ENCODE measurements at places on chromosomes 16 and 17.
A peak's percentile ranks its signal among the peaks of the same experiment; 100 is the strongest.

- peak; percentile 5 for DNase-seq
Measured at GRCh38 chr17:67689534-67690177, 28.1 kb upstream of the NOL11 start.

GRCh38 chr16:24876231-24876630 is 30.5 kb downstream of the SLC5A11 start:
- DNase-seq: no peak

DNA sequence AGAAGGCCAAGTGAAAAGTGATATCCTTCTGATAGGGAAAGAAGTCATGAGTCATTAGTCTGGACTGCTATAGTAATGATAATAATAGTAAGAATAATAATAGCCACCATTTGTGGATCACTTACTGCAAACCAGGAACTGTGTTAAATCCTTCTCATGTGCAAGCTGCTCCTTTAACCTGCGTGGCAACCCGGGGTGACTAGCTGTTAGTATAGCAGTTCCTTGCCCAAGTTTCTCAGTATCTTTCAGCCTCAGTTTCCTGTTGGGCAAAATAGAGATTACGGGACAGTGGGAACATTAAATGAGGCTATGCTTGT is 129.5 kb downstream of the CDH13 start:
- no peak for DNase-seq

- no peak for DNase-seq
Measured at GRCh38 chr16:10100829-10101228, 81.4 kb downstream of the GRIN2A start.

GRCh38 chr17:78637146-78637545 is 60.0 kb upstream of the DNAH17 start:
- DNase-seq: no peak

- DNase-seq: no peak
Measured at GRCh38 chr17:28756049-28756804, 12.4 kb downstream of the TRAF4 start.

DNA sequence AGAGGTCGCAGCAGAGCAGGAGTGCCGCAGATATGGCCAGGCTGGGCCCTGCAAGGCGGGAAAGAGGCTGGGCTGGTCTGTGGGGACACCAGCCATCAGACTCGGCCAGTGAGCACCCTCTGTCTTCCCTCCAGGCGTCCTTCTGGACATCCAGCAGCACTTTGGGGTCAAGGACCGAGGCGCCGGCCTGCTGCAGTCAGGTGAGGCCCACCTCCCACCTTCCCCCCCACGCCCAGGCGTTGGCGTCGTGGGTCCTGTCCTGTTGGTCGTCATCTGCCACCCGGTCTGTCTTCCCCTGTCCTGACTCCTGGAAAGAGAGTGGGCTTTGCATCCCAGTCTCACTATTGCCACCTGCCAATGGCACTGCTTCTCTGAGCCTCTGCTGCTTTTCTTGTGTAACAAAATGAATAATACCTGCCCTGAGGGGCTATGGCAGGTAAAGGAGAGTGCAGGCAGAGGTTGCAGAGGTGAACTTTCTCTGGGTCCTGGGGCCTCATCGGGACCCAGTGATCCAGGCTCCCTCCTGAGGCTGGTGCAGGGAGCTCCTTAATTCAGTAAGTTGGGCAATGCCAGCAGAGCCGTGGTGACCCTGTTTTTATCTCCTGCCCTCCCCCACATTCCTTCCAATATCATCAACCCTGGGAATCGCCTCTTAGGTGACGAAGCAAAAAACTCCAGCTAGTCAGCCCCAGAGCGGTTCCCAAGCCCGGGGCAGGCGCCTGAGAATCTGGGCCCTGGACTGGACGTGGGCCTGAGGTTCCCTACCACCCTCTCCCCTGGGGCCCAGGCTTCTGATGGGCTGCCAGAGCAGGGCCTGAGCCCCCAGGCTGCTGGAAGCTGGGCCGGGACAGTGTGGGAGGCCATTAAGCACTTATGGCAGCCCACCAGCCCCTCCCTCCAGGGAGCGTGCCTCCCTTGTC is 14.7 kb downstream of the SPNS2 start:
- no peak for DNase-seq

DNA sequence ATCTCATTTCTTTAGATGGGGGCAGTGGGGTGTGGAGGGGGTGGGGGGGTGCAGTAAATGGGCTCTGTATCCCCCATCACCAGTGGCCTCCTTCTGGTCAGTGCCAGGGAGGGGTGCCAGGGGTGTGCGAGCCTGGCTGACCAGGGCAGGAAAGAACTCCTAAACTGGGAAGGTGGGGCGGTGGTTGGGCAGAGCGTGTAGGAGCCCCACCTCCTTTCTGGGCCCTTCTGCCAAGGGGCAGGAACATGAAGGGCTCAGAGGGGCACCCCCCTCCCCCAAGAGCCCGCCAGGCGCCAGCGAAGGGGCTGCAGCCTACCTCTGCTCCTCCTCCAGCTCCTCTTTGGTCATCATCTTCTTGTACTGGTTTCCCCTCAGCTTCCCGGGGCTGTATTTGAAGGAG is 26.0 kb downstream of the MXRA7 start:
- no peak for DNase-seq

- no peak for DNase-seq
Measured at GRCh38 chr17:67442787-67443624, 65.9 kb downstream of the PITPNC1 start.

GRCh38 chr16:71504901-71505300 is 15.8 kb upstream of the ZNF19 start:
- no peak for DNase-seq

DNA sequence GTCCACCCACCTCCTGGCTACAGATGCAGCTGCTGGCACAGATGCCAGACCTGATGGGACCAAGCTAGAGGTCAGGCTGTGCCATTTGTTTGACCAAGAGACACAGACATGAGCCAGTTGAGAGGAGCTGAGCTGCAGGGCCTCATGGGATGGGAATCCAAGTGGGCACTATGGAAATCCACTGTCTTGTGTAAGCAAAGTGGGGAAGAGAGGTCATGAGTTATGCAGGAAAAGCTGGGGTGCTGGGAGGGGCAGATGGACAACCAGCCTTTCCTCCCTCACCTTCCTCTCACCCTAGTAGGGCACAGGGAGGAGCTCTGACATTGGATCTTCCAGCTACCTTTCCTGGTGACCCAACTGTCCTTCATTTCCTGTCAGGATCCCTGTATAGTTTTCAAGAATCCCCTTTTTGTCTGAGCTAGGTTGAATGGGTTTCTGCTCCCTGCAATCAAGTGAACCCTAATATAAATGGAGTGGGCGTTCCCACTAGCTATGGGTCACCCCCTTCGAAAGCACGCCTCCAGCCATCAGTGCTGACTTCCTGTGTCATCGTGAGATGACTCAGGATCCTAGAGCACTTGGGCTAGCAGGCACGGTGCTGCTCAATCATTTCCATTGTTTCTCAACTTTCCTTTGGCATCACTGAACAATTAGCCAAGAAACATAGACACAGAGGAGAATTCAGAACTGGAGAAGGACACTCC is 13.6 kb downstream of the ATPAF2 start:
- no peak for DNase-seq

- no peak for DNase-seq
Measured at GRCh38 chr16:11372829-11373306, 27.6 kb downstream of the RMI2 start.

DNA sequence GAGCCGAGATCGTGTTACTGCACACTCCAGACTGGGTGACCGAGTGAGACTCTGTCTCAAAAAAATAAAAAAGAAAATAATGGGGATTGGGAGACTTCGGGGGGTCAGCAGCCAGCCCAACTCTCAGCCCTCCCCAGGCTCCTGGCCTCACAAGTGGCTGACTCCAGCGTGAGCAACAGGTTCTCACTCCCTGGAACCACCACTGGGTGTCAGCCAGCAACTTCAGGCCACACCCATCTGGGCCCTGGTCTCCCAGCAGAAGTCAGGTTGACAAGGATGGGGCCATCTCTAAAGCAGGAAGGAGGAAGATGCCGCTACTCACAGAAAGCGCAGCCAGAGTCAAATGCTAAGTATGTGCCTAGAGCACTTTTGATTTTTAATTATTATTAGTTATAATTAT is 139.4 kb downstream of the C16orf78 start:
- DNase-seq: no peak

- DNase-seq: no peak
Measured at GRCh38 chr17:80526116-80526910, 18.3 kb upstream of the RPTOR start.

DNA sequence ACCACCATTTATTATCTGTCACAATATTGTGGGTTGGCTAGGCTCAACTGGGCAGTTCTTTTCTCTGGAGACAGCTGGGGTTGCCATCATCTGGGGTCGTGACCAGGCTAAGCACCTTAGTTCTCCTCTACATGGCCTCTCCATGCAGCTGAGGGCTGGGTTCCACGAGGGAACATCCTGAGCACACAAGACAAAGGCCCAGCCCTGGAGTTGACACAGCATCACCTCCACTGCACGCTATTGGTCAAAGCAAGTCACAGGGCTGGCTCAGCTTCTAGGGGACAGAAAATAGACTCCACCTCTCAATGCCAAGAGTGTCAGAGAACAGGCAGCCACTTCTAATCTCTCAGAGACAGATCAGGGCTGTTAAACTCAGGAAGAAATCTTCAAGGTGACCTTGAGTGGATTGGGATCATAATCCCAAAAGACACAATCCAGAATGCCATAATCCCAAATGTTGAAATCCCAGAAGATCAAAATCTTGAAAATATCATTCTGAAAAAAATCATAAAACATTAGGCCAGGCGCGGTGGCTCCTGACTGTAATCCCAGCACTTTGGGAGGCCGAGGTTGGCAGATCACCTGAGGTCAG is 13.0 kb upstream of the USP10 start:
- no peak for DNase-seq

GRCh38 chr17:74252211-74252610 is 21.8 kb upstream of the DNAI2 start:
- no peak for DNase-seq

GRCh38 chr16:54102888-54103866 is 183.4 kb downstream of the IRX3 start:
- DNase-seq: no peak

DNA sequence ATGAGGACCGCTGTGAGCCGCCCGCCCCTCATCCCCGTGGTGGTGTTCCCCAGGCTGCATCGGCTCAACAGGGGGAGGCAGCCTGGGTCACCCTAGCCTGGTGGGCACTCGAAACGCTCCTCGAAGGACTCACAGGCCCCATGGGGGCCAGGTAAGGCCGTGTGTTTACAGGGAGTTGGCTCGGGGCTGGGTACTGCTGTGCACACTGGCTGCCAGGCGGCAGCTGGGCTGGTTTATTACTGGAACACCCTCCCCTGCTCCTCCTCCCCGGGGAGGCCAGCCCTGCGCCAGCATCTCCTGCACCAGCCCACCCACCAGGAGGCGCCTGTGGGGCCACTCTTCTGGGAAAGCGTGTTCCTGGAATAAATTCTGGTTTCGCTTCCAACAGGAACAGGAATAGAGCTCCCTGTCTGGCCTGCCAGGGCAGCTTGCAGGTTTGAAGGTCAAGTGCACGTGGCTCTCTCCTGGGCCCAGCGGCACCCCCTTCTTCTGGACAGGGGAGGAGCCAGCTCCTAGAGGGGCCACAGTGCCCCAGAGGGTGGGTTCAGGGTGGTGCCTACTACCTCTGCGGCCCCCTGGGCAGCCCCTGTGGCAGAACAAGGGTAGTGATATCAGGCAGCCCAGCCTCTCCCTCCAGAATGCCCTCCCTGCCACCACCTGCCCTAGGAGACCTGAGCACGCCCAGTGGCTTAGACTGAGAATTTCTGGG is 11.3 kb downstream of the MCRIP1 start:
- DNase-seq: no peak

- no peak for DNase-seq
Measured at GRCh38 chr16:29820271-29820701, at the start of gene MVP. Gene MVP, plus strand, starts transcription at chr16:29820462. Its CDS starts 10,088 bp downstream, at chr16:29830550.

DNA sequence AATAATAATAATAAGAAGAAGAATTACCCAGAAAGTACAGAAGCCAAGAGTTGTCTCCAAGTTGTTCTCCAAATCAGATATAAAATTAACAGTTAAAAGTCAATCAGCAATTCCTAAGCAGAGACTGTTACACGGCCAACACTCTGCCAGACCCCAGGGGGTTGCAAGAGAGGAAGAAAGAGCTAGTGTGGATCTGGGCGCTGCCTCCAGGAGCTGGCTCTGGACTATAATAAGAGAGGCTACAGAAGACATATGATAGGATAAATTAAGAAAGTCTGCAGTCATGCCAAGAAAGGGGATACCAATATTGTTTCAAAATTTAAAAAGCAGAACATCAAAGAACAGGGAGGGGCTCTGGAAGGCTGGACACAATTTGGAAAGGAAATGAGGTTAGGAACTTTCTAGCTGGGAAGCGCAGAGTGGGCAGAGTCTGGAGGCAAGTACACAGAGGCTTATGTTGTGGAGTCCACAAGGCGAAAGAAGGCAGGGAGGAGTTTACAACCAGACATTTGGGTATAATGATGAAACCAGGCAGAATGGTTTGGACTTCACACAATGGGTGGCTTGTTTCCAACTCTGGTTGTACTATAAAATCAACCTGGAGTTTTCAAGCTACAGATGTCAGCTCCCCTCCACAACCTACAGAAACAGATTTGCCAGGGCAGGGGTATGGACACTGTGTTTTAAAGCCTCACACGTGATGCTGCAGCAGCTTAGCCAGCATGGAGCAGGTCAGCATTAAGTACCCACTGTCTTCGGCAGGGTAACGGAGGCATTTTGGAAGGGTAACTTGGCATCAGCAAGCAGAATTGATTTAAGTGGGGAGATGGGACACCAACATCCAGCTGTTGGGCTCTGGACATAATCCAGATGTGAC is 49.4 kb downstream of the SLC39A11 start:
- no peak for DNase-seq

DNA sequence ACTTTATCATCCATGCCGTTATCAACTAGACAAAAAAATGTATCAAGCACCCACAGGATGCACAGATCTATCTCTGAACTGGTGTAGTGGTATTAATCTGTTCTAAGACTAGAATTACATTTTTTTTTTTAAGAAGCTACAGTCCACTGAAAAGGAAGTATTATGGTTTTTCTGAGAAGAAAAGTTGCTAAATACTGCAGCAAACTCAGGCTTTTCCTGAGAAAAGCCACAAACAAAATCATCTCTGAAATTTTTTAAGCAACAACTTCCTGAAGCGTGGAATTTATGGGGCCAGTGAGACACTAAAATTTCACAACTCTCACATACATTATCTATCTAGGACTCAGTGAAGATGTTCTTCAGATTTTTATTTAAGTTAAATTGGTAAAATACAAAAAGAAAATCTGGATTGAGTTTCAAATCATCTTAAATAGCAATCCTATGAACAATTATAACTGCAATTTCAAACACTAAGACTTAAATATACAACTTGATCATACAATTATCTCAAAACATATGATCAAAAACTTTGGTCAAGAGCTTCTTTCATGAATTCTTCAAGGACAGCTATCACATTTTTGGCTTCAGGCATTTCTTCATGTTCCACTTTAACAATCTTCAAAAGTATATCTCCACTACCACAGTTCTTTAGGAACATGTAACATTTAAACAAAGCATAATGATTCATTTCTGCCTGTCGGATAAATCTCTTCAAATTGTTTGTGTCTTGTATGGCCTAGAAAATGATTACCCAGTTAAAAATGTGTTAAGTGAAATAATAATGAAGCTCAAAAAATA is 10.5 kb downstream of the C17orf75 start:
- DNase-seq: no peak

All from stimulated activated CD4-positive, alpha-beta T cell treated with anti-CD3 and anti-CD28 coated beads, Interleukin-15, amount 100 ng/mL, for 1 hour (primary cell).